ENCODE measurements at places on chromosomes 13 and 19. TPM values are rescaled to one million over a fixed set of nuclear protein-coding genes. Genes with fewer than 3 reads are reported as not detected.

CEACAM1 gene
- 33.4 TPM for total RNA-seq

LGALS4 gene
- 16.4 TPM for total RNA-seq

PSG1 gene
- not detected for total RNA-seq

ZNF132 gene
- 3.5 TPM for total RNA-seq

FPR1 gene
- 6.0 TPM for total RNA-seq

- no peaks in the 10 kb centered on the region for H3K27me3 ChIP-seq
- no peaks in the 10 kb centered on the region for H3K4me1 ChIP-seq
- DNase-seq, result no peak
- no peak overlapping the region for H3K27ac ChIP-seq
- no peak overlapping the region for H3K4me3 ChIP-seq
Measured at GRCh38 chr13:101945435-101945834, 456.4 kb downstream of the FGF14 start.

DNA sequence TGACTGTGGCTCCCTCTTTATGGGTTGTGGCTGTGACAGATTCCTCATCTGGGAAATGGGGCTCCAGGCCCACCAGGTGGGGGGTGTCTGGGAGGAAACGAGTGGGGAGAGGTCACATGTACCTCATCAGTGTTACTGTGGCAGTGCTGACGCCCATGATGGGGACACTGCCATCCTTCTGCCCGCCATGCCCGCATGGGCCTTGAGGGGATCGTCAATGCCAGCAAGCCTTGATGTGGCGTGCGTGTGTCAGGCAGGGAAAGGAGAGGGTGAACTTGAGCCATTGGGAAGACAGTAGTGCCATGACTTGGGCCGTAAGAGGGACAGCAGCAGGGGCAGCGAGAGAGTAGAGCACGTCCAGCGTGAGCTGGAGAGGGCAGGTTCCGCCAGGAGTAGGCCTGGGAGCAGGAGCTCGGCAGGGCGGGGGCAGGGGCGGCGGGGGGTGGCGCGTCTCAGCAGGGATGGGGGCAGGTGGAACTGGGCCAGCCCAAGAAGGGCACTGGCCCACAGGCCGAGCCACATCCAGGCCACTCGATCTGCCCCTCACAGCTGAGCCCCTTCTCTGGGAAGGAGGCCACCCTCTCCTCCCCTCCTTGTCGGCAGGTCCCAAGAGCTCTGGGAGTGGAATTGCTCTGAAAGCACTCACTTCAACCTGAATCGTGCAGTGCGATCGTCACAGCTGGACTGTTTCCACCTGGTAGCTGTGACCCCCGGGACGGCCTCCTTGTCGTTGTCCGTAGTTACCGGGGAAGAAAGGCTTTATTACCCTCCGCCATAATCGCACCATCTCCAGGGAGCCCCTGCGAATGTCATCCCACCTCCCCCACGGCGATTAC lies 9.9 kb downstream of the KLHL26 start:
- H3K4me3 ChIP-seq, result no peak overlapping the region
- H3K4me1 ChIP-seq, result no peaks in the 10 kb centered on the region
- no peaks in the 10 kb centered on the region for H3K27me3 ChIP-seq
- H3K27ac ChIP-seq, result peak overlapping the region; percentile 48
- H3K36me3 ChIP-seq, result no peaks in the 10 kb centered on the region
- DNase-seq, result no peak

- DNase-seq, result no peak
- H3K4me3 ChIP-seq, result no peak overlapping the region
- no peaks in the 10 kb centered on the region for H3K27me3 ChIP-seq
- no peaks in the 10 kb centered on the region for H3K36me3 ChIP-seq
- no peak overlapping the region for H3K27ac ChIP-seq
Measured at GRCh38 chr19:7441468-7442146, 47.2 kb downstream of the PEX11G start.

- no peak overlapping the region for H3K27ac ChIP-seq
- peaks cover 12% of the 10 kb centered on the region for H3K4me1 ChIP-seq
- H3K36me3 ChIP-seq, result no peaks in the 10 kb centered on the region
- no peak for DNase-seq
Measured at GRCh38 chr19:40286971-40287421, 1.9 kb upstream of the AKT2 start.

DNA sequence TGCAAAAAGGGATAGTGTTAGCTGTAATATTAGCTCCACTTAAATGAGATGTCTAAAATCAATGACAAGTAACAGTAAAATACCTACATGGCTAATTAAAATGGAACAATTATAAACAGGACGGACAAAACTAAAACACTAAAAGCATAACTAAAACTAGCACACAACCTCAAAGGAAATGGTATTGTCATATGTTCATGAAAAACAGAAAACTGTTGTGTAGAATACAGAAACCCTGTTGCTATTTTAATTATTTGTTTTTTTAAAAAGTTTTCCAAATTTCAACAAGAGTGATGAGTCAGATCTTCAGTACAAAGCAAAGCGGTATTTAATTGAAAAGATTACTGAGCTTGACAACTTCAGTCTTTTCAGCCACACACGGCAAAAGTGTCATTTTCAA lies 4.2 kb downstream of the RCBTB2 start:
- no peak overlapping the region for H3K4me3 ChIP-seq
- no peaks in the 10 kb centered on the region for H3K4me1 ChIP-seq
- no peaks in the 10 kb centered on the region for H3K27me3 ChIP-seq
- H3K27ac ChIP-seq, result no peak overlapping the region

GRCh38 chr13:33683376-33683775 lies 134.6 kb upstream of the RFC3 start:
- H3K4me3 ChIP-seq, result no peak overlapping the region
- no peaks in the 10 kb centered on the region for H3K27me3 ChIP-seq
- no peaks in the 10 kb centered on the region for H3K36me3 ChIP-seq
- no peak overlapping the region for H3K27ac ChIP-seq

DNA sequence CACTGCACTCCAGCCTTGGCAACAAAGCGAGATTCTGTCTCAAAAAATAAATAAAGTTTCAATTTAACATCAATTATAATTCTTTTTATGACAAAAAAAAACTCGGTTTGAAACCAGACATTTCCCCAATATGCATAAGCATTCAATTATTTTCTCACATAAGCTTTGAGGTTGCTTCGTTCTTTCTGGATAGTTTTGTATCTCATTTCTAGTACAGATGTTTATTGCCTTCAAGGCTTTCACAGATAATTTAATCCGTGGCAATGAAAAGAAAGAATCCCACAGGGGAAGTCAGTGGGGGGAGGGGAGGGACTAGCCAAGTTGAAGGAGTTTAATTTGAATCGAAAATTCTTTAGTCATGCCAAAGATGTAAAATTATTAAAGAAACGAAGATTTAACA lies 29.6 kb upstream of the TSC22D1 start:
- H3K36me3 ChIP-seq, result no peaks in the 10 kb centered on the region
- H3K4me1 ChIP-seq, result no peaks in the 10 kb centered on the region
- DNase-seq, result no peak

- no peaks in the 10 kb centered on the region for H3K36me3 ChIP-seq
- H3K27ac ChIP-seq, result no peak overlapping the region
- no peaks in the 10 kb centered on the region for H3K4me1 ChIP-seq
- no peaks in the 10 kb centered on the region for H3K27me3 ChIP-seq
Measured at GRCh38 chr19:13537454-13537853, 31.2 kb upstream of the CACNA1A start.

- H3K27ac ChIP-seq, result no peak overlapping the region
- H3K36me3 ChIP-seq, result no peaks in the 10 kb centered on the region
- H3K27me3 ChIP-seq, result no peaks in the 10 kb centered on the region
- no peaks in the 10 kb centered on the region for H3K4me1 ChIP-seq
- DNase-seq, result no peak
- no peak overlapping the region for H3K4me3 ChIP-seq
Measured at GRCh38 chr19:54684527-54684926, 21.7 kb downstream of the LILRB4 start.

DNA sequence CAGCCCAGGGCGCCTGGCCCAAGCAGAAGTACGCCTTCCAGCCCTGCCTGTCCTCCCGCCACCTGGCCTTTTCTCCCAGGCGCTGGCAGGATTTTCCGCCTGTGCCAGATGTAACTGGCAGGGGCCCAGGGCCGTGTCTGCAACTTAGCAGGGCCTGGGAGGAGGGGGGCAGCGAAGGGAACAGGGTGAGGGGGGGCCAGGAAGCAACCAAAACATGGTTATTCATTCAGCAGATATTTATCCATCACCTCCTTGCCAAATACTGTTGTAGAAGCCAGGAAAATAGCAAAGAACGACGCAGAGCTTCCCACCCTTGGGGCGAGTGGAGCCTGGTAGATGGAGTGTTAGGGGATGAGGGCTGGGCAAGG lies 5.6 kb downstream of the TLE6 start:
- H3K4me3 ChIP-seq, result peak overlapping the region; percentile 69
- peaks cover 4% of the 10 kb centered on the region for H3K4me1 ChIP-seq
- no peaks in the 10 kb centered on the region for H3K36me3 ChIP-seq
- DNase-seq, result peak; percentile 96
- H3K27ac ChIP-seq, result peak overlapping the region; percentile 98

GRCh38 chr13:50358231-50359040 lies 343.2 kb downstream of the KCNRG start:
- no peak overlapping the region for H3K4me3 ChIP-seq
- H3K4me1 ChIP-seq, result no peaks in the 10 kb centered on the region
- H3K27me3 ChIP-seq, result no peaks in the 10 kb centered on the region
- DNase-seq, result no peak
- peak overlapping the region; percentile 72 for H3K27ac ChIP-seq

DNA sequence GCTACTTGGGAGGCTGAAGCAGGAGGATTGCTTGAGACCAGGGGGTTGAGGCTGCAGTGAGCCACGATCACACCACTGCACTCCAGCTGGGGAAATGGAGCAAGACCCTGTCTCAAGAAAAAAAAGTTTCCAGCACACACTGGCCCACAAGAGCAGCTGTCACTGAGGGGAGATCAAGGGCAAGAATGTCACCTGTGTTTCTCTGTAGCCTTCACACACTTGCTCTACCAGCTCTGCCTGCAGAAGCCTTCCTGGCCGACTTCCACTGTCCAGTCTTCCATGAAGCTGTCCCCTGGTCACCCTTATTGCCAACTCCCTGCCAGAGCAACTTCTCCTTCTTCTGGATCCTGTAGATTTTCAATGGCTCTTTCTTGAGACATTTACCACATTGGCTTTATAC lies 158.0 kb downstream of the KCTD15 start:
- H3K27me3 ChIP-seq, result peaks cover 3% of the 10 kb centered on the region
- H3K4me3 ChIP-seq, result no peak overlapping the region
- no peaks in the 10 kb centered on the region for H3K4me1 ChIP-seq
- DNase-seq, result no peak
- no peaks in the 10 kb centered on the region for H3K36me3 ChIP-seq
